ENCODE measurements at places on chromosomes 12 and 14.

GRCh38 chr12:84969226-84969625, 56.6 kb upstream of the SLC6A15 start:
- no peak for DNase-seq

- no peak for DNase-seq
Observed at GRCh38 chr12:118603610-118604361, 227.4 kb downstream of the SUDS3 start.

- DNase-seq = no peak
Observed at GRCh38 chr12:108559748-108560147, 1.2 kb downstream of the SART3 start.

DNA sequence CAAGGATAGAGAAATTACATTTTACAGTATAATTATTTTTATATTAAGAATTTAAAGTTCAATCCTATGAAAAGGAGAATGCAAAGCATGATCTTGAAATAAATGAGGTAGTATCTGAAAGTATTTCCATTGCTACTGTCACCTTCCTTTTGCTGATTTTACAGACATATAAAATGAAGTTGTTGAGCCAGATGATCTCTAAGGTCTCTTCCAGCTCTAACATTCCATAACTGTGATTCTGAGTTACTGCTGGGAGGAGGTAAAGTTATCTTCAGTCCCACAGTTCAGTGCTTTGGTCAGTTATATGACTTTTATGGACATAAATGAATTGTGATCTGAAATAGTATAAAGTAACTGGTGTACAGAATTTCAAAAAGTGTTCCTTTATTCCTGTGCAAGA, 52.8 kb downstream of the SLC38A6 start:
- DNase-seq = no peak

GRCh38 chr14:65070471-65070976, 31.8 kb downstream of the MAX start:
- no peak for DNase-seq

GRCh38 chr12:66115071-66115600, 15.4 kb downstream of the LLPH start:
- no peak for DNase-seq

DNA sequence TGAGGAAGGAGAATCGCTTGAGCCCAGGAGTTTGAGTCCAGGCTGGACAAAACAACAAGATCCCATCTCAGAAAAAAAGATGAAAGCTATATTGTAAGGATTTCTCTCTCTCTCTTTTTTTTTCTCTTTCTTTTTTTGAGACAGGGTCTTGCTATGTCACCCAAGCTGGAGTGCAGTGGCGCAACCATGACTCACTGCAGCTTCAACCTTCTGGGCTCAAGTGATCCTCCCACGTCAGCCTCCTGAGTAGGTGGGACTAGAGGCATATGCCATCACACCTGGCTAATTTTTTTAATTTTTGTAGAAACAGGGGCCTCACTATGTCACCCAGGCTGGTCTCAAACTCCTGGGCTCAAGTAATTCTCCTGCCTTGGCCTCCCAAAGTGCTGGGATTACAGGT, 5.8 kb upstream of the MRPL42 start:
- no peak for DNase-seq

DNA sequence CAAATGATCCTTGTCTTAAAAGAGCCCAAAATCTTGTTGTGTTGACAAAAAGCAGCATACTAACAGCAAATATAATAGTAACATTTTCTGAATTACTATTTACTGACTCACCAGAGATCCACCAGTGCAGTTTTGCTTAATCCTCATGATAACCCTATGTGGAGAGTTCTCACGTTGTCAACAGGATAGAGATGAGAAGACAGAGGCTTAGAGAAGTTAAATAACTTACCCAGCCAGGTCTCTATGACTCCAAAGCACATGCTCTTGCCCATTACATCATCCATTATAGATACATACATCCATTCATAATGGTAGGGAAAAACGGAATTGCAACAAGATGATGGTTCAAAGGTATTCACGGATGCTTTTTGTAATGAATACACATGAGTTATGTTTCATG, 111.9 kb downstream of the PAX9 start:
- DNase-seq = no peak

DNA sequence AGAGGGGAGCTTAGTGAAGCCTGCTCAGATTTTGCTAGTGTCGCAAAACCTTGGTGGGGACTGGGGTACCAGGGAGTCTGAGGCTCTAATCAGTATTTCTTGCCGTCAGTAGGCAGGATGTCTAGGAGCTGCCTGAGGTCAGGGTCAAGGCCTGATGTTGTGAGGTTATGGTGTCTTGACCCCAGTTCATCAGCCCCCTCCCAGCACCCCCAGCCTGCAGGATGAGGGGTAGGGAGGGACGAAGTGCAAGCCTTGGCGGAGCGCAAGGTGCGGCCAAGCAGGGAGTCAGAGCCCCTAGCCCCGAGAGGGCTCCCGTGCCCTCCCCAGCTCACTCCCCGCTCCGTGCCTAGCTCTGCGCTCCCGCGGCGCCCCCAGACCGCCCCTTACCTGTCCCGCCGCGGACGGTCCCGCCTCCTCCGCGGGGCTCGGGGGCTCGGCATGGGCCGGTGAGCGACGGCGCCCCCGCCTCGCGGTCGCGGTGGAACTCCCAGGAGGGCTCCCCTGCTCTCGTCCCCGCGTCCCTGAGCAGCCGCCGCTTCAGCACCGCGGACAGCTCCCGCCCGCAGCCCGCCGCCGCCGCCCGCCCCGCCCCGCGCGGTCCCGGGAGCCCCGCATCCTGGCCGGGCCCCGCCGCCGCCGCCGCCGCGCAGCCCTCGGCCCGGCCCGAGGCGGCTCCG, 347 bp downstream of the SYNDIG1L start:
- peak; percentile 25 for DNase-seq

GRCh38 chr14:54651649-54652048, 84.7 kb downstream of the SAMD4A start:
- DNase-seq = no peak
